Retina (tissue), 1 donor: ENCODE measurements at places on chromosomes 3 and 15.

- DNase-seq: no peak
Measured at GRCh38 chr15:101020945-101021344, 101.8 kb downstream of the LRRK1 start.

DNA sequence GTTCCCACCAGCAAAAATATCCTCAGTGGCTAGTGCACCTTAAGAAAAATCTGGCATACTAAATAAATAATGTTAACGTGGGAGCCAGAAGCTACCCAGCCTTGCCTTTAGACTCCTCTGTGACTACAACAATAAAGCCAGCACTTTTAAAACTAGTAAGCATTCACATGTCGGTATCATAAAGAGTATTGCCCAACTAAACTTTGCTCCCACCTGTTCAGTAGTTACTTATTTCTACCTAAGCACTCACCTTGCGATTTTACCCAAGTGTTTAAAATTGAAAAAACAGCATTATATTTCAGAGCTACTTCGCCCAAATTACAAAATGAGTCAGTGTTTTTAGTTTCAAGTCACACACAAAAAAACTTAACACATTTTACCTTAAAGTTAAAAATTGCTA lies 12.8 kb downstream of the ALDH1L1 start:
- DNase-seq: no peak

DNA sequence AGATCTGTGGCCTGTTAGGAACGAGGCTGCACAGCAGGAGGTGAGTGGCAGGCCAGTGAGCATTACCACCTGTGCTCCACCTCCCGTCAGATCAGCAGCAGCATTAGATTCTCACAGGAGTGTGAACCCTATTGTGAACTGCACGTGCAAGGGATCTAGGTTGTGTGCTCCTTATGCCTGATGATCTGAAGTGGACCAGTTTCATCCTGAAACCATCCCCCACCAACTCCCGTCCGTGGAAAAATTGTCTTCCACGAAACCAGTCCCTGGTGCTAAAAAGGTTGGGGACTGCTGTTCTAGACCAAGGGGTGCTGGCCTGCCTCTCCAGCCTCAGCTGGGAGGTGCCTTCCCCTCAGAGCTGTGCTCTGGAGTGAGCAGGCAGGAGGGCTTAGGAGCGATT lies 61.4 kb downstream of the RPLP1 start:
- DNase-seq: no peak

- no peak for DNase-seq
Measured at GRCh38 chr15:48652510-48653076, 7.1 kb upstream of the FBN1 start.

- no peak for DNase-seq
Measured at GRCh38 chr15:68309024-68309423, 31.5 kb downstream of the FEM1B start.

DNA sequence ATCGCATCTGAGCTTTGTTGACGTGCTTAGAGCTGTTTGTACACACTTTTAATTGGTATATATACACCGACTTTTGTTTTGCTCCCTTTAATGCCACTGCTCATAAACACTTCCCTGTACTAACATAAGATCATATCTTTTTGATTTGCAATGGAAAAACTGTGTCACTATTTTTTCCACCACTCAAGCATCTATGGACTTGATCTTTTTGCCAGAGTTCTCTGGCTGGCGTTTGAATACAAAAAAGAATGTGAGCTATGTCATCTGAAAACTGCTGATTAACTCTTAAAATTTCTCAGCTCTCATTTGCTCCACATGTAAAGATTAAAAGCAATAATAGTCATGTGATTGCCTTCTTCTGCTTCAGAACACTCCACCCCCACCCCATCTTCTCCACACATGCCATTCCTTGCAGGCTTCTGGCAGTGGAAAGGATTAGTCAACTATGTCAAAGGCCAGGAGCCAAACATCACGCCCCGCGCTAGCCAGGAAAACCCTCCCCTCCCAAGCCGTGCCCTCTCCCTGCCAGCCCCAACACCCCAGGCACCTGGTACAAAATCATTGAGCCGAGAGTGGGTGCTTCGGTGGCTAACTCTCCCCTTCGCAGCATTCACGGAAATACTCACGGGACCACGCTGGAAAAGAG lies 123.4 kb upstream of the MEF2A start:
- no peak for DNase-seq

- no peak for DNase-seq
Measured at GRCh38 chr15:49044766-49045606, 1.3 kb downstream of the SECISBP2L start.
